Liver (tissue), 10 donors: ENCODE measurements at places on chromosomes 16 and 17. TPM values are rescaled to one million over a fixed set of nuclear protein-coding genes. Genes with fewer than 3 reads are reported as not detected.

The PSKH1 gene
- 23.8 TPM for total RNA-seq

The SLC43A2 gene
- total RNA-seq = 4.8 TPM

The TNS4 gene
- 0.08 TPM for total RNA-seq

The PDE6G gene
- 1.2 TPM for total RNA-seq

The NPIPA7 gene
- 1.4 TPM for total RNA-seq

The IL21R gene
- 0.84 TPM for total RNA-seq

The SGF29 gene
- 11.5 TPM for total RNA-seq

The MAP2K3 gene
- 88.4 TPM for total RNA-seq

The KRTAP4-3 gene
- total RNA-seq = not detected

The SLC5A10 gene
- 0.17 TPM for total RNA-seq

The CDC6 gene
- total RNA-seq = 2.3 TPM

The MEOX1 gene
- not detected for total RNA-seq

The GPRC5C gene
- 86.3 TPM for total RNA-seq

The CDH16 gene
- 0.56 TPM for total RNA-seq

The ZNF597 gene
- 1.2 TPM for total RNA-seq

The GSG1L gene
- not detected for total RNA-seq

The GNGT2 gene
- 1.1 TPM for total RNA-seq
